Lung microvascular endothelial cell (primary cell): ENCODE measurements at places on chromosomes 1 and 21. TPM values are rescaled to one million over a fixed set of nuclear protein-coding genes. Genes with fewer than 3 reads are reported as not detected.

DNA sequence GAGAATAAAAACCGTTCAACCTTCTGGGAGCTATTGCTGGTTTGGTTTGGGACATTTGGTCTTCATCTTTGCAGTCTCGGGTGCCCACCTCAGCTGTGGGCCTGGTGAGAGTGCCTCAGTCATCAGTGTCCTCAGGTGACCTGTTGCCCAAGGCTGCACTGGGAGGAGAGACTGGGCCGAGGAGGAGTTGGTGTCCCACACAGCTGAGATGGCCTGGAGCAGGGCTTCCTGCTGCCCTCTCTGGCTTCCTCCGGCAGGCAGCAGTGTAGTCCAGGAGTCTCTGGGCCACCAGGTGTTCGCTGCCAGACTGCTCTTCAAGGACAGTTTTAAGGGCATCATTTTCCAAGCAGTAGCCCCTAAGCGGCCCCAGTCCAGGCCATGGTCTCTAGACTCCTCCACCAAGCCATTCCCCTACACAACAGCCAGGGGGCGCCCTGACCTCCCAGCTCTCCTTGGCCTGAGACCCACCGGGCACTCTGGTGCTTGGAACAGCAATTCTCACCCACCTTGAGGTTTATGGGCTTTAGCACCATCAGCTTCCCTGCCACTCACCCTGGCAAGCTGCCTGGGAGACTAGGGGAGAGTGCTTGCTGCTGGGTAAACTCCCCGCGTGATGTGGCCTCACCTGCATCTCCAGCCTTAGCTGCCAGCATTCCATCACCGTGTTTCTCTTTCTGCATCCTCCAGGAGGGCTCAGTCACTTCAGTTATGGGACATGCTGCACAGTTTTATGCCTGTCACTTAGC, 9.1 kb upstream of the SYTL1 start:
- peak; percentile 59 for DNase-seq

- no peak for DNase-seq
Observed at GRCh38 chr1:211359876-211360275, 33.2 kb downstream of the TRAF5 start.

DNA sequence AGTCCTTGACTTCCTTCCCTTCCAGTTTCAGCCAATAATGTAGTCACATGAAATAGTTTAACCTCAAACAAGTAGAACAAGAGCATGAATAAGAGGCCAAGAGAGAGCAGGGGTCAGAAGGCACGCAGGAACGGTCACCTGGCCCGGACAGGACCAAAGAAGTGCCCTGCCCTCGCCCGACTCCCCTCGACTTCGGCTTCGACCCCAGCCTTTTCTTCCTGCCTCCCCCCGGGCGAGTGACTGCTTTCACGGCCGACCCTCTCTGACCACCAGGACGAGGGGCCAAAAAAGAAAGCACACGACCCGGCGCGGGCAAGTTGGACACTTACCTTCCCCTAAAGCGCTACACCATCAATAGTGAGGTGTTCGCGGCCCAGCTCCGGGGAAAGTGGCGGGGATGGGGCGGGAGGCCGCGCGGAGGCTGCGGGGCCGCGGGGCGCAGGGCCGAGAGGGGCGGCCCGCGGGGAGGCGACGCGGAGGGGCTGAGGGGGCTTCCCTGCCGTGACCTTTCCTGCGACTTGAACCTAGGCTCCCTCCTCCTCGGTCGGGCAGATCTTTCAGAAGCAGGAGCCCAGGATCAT, 519 bp downstream of the RERE start:
- DNase-seq = peak; percentile 22

Gene VTCN1
- not detected in 2 replicates for total RNA-seq

DNA sequence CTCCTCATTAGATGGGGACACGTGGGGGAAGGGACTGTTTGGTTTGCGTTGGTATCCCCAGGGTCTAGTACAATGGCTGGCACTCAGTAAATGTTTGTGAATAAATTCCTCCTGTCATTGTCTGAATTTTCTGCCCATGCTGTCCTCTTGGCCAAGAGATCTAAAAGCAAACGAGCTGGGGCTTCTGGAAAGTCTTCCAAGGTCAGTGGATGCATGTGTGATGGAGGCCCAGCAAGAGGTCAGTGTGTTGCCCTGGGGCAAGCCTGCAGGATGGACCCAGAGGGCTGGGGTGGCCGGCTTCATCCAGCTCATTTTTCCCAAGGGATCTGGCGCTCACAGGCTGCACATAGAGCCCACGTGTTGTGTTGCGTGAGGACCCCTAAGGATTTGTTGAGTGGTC, 30.0 kb upstream of the JUN start:
- peak; percentile 85 for DNase-seq

DNA sequence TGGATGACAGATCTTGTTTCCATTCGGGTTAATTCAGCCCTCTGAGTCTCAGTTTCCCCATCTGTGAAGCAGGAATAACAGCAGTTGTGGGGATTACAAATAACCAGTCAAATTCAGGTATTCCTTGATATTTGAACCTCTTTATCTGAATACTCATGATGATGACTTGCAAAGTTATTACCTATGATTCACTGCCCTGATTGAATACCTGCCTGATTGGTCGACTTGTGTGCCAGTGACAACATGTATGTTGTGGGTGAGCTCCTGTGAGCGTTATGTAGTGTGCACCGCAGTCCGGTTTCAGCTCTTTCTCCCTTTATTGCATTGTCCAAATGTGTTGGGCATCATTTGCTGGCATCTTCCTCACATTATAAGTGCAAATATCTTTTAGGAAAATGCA, 9.5 kb upstream of the TMEM61 start:
- DNase-seq = no peak

GRCh38 chr1:227540170-227541098, 22.9 kb upstream of the ZNF678 start:
- DNase-seq = no peak

GRCh38 chr1:52550447-52550846, 2.4 kb downstream of the TUT4 start:
- no peak for DNase-seq

DNA sequence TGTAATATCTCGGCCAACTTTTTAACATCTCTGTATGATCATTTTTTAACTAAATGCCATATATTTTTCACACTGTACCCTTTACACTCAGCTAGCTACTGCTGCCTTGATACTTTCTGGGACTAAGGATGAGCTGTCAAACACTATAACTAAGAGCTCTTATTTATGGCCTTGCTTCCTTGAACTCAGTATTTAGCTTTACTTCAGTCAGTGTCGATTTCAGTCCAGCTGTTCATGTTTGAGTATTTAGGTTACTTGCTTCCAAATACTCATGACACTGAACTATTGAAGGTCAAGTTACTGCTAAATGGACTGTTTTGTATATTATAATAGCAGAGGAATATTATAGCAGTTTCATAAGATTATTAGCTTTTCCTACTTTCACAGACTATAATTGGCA, 25.9 kb upstream of the USP25 start:
- no peak for DNase-seq

GRCh38 chr1:159300146-159300545, 2.0 kb upstream of the FCER1A start:
- no peak for DNase-seq

DNA sequence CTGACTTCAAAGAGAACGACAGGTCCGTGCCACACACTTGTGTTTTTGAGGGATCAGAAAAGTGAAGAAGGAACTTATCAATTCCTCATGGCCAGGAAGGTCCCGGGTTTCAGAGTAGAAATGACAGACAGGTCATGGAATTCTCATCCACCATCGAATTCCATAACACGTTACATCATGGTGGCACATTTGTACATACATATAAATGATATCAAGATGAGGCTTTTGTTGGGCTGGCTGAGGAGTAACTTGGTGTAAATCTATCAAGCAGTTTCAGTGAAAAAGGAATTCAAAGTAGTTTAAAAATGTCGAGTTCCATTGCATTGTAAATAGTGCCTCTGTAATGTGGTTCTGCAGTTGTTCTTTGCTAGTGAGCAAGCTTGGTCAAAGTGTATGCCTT, 22.9 kb upstream of the GNPAT start:
- no peak for DNase-seq

Gene CASQ2
- total RNA-seq = not detected in 2 replicates

- DNase-seq = no peak
Observed at GRCh38 chr1:232172563-232172962, 457.4 kb downstream of the SIPA1L2 start.

Gene CD5L
- total RNA-seq = not detected in 2 replicates

GRCh38 chr1:42319128-42319851, 15.7 kb downstream of the FOXJ3 start:
- DNase-seq = peak; percentile 50

Gene KRTAP19-5
- total RNA-seq = not detected in 2 replicates
